HT-29 (cell line): ENCODE measurements at places on chromosomes 3 and 15.

DNA sequence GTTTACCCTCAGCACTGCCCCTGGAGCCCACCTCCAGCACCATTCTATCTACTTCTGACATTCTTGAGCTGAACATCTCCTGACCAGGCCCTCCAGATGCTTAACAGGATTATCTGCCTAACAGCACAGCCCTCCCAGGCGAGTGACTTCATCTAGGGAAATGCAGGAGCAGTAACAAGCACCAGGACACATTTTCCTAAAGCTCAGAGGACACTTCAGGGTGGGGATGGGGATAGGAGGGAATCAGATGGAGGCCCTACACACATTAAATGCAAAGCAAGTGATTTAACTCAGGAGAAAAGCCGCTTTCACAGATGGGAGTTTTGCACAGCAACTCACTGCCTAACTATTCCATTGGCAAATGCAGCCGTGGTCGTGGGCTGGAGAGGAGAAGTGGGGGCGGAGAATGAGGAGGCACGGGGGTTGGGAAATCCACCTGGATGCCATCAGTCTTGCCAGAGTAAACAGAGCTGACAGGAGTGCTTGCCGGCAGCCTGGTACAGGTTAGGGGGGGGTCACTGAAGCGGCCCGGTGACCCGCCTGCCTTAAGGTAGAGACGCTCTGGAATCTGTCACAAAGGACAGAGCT, 21.3 kb upstream of the BNC1 start:
- DNase-seq, result peak; percentile 80

DNA sequence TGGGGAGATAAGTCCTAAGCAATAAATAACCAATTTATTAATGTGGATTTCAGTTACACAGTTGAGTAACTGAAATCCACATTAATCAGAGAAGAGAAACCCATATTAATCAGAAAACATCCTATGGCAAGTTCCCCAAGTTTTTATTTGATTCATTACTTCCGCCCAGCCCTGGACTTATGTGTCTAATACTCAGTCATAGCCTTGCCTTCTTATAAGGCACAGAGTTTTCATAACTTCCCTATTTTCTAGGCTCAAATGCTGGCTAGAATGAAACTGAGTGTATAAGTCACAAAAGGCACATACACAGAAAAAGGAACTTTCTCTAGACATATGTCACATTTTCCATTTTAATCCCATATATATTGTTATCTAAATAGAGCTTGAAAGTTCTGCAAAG, 28.8 kb downstream of the CD47 start:
- no peak for DNase-seq

DNA sequence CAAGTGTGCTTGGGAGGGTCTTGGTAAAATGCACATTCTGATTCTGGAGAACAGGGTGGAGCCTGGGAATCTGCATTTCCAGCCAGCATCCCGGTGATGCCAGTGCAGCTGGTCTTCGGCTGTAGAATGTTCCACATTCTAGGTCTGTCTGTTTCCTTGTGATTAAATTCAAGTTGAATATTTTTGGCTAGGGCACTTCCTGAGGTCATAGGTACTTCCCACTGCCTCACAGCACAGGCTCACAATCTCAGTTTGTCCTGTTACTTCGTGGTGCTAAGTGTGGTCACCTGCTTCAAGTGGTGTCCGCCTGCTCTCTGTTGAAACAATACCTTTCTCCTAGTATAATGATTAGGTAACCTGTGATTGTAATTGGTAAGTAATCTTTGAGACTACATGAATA, 40.1 kb downstream of the FLNB start:
- no peak for DNase-seq

GRCh38 chr3:66355394-66355793, 134.6 kb downstream of the SLC25A26 start:
- DNase-seq, result no peak

DNA sequence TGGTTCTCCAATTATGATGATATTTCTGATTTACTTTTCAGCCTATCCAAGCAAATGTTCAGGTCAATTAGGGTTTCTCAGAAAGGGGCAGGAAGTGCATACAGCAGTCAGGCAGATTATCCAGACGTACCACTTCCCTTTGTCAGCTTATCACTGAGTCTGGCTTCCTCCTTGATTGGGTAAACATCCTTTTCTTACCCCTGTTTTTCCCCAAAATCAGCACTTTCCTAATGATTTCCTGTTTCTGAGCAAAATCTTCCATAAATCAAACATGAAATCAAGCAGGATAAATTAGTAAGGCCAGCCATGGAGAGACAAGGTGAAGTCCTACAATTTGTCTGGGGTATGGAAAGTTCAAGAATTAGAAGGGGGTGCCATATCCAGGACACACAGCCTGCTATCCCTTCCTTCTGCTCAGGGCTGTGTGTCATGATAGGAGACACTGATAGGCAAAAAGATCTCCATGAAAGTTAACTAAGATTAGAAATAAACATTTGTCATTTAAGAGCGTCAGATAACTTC, 29.0 kb downstream of the ADIPOQ start:
- no peak for DNase-seq

DNA sequence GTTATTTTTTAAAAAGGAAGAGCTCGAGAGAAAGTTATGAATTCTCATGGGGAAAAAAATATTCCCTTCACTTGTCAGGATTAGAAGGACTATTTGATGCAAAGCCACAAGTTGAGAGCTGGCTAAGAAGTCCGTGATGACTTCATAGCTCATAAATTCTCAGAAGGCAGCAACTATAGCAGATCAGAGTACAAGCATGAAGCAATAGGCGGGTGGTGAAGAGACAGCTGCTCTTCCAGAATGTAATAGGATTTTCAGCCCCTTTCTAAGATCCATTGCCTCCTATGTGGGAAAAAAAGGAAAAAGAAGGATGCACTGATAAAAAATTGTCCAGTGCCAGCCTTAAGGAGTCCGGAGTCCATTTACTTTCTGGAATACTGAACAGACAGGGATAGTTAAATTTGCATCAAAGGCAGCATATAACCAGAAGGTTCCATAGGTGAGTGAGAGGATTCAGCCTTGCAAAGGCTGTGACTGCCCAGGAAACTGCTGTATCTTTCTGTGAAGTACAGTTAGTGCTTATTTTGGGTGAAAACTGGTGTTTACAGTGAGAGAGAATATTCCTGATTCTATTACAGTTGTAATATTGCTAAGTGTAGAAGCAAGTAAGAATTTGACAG, 929.5 kb upstream of the ALCAM start:
- peak; percentile 15 for DNase-seq

- no peak for DNase-seq
Observed at GRCh38 chr3:52838561-52839267, 3.9 kb upstream of the MUSTN1 start.

DNA sequence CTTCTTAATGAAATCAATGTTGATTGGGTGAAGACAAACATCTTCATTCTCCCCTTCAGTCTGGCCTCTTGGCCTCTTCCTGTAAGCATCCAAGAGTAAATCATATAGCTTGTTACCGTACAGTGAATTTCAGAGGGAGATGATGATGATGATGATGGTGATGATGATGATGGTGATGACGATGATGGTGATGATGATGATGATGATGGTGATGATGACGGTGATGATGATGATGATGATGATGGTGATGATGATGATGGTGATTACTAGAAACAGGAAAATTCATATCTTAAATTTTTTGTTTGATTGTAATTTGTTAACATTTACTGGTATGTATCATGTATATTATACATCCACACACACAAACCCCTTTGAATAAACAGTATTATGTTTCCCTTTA, 256.1 kb upstream of the PLSCR5 start:
- DNase-seq, result no peak

GRCh38 chr15:71313806-71314205, 198.5 kb downstream of the THSD4 start:
- DNase-seq, result no peak

DNA sequence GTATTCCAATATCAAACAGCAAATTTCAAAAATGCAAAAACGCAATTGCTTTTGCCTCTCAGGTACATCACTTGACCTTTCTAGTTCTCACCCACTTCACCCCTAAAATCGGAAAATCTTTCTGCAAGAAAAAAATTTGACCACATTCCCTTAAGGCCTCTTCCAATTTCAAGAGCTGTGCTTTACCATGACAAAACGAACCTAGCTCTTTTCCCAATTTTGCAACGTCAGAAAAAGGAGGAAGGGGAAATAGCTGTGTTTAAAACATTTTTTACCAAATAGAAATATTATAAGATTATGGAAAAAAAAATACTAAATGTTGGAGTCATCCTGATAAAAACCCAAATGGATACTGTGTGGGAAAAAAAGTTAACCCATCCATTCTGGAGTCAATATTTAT, 1.1 kb upstream of the NR2C2 start:
- DNase-seq, result no peak

DNA sequence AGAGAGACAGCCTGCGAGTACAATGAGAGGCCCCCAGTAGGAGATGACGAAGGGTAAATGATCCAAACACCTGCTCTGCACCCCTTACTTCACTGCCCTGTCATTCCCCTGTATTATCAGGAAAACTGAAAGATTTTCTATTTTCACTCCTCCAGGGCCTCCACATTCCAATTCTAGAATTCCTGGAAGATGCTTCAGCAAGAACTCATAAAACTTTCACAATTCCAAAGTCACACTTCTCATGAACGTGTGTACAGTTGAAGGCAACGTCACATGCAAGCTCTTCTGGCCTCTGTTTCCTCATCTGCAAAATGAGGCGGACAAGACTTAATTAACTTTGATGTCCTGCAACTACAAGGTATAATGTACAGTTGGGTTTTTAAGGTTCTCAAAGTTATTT, 62.8 kb upstream of the SPATA12 start:
- DNase-seq, result no peak

- DNase-seq, result peak; percentile 64
Observed at GRCh38 chr3:14925729-14926591, 21.4 kb upstream of the NR2C2 start.

DNA sequence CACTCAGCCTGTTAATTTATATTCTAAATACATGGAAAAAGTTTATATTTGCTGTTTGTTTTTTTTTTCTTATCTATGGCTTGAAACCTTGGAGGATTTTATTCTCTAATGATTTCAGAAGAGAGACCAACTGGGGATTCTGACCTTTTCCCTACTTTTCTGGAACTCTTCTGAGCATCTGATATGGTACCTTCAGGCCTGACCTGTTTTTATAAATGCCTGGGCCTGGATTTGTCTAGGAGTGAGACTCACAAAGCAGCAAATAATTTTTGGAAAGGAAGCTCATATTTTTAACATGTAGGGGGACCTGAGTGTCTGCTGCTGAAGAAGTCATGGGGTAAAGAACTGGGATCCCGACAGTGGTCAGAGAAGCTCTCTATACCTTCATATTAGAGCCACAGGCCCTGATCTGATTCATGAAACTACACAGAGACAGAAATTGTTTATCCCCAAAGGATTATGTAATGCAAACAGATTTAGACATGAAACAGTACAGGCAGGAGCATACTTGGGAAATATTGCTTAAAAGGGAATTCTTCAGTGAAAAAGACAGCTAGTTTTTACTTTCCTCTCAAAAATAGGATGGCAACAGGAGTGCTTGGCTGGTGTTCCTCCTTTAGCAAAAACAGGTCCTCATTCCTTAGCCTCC, 15.9 kb downstream of the PPM1L start:
- DNase-seq, result no peak

DNA sequence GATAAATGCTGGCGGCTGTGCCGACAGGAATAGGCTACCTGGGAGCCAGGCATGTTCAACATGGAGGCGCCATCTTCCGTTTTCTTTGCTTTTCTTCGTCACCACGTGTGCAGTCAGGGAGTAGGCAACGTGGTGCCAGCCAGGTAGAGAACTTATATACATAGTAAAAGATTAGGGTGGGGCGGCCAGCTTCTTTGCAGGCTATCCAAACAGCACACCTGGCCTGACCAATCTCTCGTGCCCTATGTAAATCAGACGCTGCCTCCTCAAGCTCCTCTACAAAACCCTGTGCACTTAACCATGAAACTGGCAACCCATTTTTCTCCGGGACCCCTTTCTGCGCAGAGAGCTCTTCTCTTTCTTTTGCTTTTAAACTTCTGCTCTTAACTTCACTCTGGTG, 28.6 kb upstream of the OR5K4 start:
- peak; percentile 20 for DNase-seq

DNA sequence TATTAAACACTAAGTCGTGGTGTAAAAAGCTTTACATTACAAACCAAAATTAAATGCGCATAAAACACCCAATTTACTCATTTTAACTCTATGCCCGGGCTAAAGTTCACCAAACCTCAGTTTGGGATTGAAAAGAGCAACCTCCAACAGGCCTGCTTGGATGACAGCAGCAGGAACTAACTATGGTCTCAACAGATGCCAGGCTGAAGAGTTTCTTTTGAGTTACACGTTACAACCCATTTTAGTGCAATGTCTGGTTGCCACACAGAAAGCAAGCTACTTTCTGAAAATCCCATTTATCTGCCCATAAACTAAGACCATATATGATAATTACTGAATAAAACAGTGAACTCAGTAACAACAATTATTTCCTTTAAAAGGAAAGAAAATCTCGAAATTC, 2.2 kb downstream of the SATB1 start:
- DNase-seq, result no peak

GRCh38 chr15:32899126-32899596, 181.4 kb downstream of the GREM1 start:
- peak; percentile 17 for DNase-seq

DNA sequence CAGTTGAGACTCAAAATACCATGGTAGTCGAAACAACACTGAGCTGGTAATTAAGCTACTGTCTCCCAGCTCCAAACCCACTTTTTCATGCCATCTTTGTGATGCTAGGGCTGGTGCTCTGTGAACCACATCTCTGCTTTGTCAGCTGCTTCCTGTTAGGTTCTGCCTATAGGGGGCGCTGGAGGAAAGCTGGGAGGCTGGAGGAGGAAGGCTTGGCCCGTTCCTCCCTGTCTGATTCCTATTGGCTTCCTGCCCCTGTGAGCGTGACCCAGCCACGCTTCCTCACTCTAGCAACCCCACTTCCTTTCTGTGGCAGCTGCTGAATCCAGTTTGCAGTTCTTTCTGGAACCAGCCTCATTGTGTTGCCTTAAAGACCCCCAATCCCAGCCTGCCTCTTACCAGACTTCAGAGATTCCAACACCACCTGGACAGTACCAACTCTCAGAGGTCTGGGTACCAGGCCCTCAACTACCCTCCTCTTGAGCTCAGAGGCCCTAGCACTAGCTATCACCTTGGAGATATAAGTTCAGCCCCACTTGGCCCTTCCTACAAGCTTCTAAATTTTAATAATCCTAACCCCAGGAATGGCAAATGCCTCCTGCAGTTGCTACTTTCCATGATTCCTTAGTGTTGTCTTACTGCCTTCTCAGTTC, 120.9 kb downstream of the ERC2 start:
- DNase-seq, result peak; percentile 9

GRCh38 chr3:182892226-182892625, 88.1 kb downstream of the DCUN1D1 start:
- DNase-seq, result no peak

GRCh38 chr3:60399292-60399691, 852.0 kb downstream of the FHIT start:
- DNase-seq, result no peak

- DNase-seq, result no peak
Observed at GRCh38 chr3:125185805-125186204, 26.7 kb downstream of the SLC12A8 start.

DNA sequence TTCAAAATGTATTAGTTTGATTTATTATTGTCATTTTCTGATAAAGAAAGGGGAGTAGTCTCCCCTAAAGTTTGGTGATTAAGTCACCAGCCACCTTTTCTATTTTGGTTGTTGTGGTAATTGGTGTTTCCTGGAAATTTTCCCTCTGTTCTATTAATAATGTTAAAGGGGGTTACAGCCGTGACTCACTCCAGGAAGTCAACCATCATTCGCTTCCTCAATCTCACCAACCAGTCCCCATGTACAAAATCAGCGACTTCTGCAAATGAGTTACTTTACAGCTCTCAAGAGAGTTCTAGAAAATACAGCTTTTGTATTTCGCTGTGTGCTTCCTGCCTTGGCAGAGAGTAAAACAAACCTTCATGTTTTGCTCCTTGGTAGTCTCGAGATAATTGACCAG, 285.1 kb downstream of the LPP start:
- peak; percentile 55 for DNase-seq

GRCh38 chr15:81222007-81222406, 25.3 kb downstream of the IL16 start:
- no peak for DNase-seq
